ENCODE measurements at places on chromosomes 7 and 10.

- DNase-seq, result no peak
Observed at GRCh38 chr10:78451592-78451991, 417.9 kb downstream of the RPS24 start.

DNA sequence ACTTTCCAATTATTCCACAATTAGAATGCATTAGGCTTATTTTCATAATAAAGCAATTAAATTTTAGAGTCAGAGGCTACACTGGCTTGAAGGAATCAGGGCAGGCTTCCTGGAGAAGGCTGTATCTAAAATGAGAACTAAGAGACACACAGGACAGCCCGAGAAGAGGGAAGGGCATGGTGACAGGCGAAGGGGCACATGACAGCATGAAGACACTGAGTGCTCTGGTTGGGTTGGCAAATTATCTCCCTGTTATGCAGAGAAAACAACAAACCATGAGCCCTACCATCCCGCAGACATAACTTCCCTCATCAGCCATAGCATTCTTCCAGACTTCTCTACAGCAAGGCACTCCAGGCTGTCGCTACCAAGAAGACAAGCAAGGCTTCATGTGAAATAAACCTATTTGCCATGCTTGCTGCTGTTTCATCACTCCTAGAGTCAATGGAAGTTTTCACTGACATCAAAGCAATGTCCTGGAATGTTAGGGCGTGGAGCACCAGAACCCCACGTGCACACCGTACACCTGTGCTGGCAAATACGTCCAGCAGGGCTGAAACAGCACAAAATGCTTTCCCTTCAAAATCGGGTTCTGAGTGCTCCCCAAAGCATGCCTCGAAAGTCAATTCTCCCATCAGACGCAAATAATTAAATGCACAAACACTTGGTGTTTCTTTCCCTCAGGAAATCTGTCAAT, 21.3 kb downstream of the VOPP1 start:
- DNase-seq, result no peak

GRCh38 chr7:35878351-35878750, 77.5 kb downstream of the SEPTIN7 start:
- peak; percentile 10 for DNase-seq

DNA sequence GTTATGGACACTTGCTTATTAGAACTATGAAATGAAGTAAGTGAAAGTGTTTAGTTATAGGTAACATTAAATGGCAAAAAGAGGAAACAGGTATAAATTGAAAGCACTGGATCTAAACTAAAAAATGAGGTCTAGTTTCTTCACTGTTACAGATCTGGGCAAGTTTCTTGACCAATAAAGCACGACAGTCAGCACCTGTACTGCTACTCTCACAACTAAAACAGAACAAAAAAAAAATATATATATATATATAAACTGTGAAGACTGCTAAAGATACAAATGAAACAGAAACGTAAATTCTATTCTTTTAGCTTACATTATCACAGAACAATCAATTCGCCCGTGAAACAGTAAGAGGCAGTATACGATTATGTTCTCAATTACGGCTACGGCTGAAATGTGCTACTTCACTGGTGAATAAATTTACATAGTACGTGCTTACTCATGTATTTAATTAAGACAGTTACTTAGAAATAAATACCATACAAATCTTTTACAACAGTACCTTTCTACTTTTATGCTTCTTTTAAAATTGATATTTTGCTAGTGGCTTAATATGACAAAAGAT, 4.2 kb downstream of the AHR start:
- no peak for DNase-seq

DNA sequence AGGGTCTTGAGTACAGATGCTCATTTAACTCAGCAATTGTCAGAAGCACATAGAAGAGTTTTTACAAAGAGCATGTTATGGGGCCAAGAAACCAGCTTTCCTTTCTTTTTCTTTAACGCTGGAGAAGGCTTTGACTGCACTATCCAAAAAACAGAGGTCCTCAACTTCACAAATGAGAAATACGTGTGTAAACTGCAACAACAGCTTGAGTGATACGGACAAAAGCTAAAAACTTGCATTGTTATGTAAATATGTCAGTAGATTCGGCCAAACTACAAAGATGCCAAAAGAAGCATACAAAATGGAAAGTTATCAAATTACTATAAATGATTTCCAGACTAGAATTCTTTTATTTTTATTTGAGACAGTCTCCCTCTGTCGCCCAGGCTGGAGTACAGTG, 62.4 kb upstream of the C10orf90 start:
- no peak for DNase-seq

- peak; percentile 87 for DNase-seq
Observed at GRCh38 chr7:130927062-130927461, 193.1 kb upstream of the KLF14 start.

DNA sequence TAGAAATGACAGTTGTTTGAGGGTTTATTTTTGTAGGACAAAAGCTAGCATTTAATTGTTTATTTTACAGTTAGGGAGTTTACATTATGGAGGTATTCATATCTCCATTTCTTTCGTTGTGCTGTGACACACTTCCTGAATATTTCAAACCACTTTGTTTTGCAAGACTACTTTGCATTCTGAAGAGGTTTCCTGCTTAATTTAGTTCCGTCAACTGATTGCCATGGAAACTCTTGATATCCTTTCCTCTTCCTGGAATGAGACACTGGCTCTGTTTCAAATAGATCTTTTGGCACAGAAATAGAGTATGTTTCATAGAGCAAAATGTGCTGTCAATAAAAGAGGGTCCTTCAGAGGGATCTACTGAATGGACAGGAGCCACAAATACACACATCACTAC, 159.5 kb upstream of the AGR3 start:
- DNase-seq, result no peak

GRCh38 chr7:2015251-2015871, 217.4 kb downstream of the MAD1L1 start:
- DNase-seq, result no peak

DNA sequence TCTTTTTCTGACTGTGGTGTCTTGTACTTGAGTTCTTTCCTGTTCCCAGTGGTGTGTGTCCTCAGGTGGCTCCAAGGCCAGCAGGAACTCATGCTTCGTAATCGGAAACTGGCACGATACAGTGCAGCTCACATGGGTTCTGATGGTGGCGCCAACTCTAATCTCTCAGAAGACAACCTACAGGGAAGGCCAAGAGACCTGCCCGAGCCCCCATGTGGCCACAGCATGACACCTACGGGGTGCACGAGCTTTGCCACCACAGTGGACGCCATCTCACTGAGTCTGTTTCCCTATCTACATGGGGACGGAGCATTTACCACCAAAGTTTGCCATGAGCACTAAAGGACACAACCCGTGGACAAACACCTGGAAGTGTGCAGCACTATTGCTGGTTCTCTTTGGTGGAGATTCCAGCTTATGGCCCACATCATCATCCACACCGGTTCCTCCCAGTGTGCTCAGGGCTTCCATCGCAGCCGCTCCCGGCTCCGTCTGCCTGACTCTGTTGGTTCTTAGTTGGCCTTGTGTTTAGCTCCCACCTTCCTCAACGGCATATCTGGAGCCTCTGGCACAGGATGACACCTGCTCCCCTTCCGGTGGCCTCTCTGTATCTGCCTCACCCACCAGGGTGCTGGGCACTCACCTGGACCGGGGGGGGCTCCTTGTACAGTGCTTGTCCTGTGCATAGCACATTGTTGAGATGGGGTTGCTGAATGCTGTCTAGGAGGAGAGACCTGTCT, 586.6 kb upstream of the MKI67 start:
- DNase-seq, result no peak

DNA sequence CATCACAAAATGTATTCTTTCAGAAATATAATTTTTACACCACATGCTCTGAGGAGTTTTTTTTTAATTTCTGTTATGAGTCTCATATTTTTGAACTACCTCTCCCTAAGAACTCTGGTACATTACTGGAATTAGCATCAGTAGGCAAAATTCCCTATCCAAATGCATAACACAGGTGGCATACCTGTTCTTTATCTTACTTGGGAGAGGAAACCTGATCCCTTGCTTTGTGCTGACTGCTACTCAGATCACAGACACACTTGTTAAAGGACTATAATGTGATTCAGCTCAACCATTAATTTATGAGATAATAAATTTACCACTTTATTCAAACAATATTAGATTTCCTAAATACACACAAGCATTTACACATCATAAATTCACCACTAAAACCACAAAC, 617.2 kb downstream of the GRM8 start:
- no peak for DNase-seq

DNA sequence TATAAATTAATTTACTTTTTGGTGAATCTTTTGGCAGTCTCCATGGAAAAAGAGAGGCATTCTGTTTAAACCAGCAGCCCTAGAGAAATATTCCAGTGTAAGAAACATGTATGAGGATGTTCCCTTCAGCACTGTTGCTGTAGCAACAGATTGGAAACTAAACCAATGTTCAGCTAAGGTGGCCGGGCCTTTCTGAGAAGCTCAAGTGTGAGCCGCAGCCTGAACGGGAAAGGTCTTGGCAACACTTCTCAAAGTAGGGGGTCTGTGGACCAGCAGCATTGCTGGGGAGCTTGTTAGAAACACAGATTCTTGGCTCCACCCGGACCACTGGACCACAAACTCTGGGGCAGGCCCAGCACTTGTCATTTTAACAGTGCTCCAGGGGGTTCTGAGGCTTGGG, 36.2 kb downstream of the RAMP3 start:
- DNase-seq, result no peak

GRCh38 chr7:12152196-12152918, 58.7 kb upstream of the TMEM106B start:
- DNase-seq, result no peak

DNA sequence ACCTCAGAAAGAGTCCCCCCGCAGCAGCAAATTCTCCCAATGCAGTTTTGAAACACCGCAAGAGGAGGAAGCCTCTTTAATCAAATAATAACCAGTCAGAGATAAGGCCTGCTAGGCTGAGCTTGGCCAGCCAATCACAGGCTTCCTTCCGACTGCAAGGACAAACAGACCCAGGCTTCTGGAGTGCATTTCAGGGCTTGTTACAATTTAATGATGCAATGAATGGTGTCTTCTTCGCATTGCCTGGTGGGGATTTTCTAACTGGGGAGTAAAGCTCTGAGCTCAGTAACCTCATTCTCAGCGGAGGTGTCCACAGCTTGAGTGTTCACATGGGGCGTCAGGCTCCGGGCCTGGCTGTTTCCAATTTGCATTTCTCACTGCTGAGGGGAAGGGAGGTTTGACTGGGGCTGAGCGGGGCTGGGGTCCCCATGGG, 31.8 kb upstream of the GPAM start:
- DNase-seq, result no peak

- no peak for DNase-seq
Observed at GRCh38 chr10:104253606-104254410, 884 bp upstream of the GSTO1 start.

- DNase-seq, result no peak
Observed at GRCh38 chr7:15593382-15593781, 31.6 kb upstream of the AGMO start.

- peak; percentile 82 for DNase-seq
Observed at GRCh38 chr10:69124563-69125268, 738 bp downstream of the VPS26A start.

DNA sequence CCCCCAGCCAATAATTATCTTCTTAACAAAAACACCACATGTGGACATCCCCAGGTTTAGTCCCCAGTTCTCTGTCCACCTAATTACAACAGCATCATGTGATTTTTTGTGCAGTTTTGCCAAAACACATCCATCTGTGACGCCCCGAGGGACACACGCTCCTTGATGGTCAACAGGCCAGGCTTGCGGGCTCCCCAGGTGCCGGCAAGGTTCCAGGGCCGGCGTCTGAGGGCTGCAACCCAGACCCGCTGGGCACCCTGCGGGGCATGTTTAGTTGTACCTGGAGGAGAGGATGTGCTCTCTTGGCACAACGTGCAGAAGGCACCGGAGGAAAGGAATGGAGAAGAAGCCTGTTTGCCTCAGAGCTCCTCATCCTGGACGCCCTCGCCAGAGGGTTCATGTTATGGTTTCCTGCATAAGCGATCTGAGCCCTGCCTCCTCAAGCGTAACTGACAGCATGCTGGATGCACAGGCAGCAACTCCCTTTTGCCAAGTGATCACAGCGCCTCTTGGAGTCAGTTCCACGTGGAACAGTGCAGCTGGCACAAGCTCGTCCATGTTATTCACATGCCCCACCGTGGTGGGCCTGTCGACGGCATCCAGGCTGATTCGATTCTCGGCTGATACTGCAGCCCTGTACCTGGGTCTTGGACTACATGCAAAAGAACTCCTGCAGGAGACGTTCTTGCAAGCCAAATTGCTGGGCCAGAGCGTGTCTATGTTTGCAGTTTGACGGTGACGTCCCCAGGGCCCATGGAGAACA, 41.6 kb downstream of the JAKMIP3 start:
- no peak for DNase-seq

DNA sequence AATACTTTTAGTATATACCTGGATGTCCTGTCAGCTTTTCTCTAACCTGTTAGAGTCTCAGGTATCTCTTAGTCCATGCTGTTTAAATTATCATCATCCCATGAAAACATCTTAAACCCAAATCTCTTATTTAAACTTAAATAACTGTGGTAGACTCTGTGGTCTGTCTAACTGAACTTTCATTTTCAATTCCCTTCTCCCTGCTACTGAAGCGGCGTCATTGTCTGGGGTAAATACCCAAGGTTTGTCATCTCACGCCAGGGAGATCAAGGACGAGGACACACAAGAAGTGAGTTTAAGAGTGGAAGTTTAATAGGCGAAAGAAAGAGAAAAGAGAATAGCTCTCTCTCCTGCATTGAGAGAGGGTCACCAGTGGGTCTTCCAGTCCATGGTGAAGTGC, 804.4 kb upstream of the CELF2 start:
- DNase-seq, result no peak

DNA sequence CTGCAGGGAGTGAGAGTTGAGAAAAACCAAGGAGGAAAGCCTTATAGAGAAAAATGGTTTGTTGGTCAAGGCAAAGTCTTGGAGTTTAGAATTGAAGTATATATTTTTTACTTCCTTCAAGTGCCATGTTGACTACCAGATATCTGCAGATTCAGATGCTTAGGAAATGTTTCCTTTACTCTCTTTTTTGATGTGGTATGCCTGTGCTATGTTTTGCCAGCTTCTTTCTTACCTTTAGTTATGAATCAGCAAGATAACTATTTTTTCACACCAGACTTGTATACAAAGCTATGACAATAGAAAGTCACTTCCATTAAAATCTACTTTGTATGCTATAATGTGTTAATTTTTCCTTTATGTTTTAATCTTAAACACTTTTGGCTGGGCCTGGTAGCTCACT, 3.6 kb downstream of the R3HCC1L start:
- DNase-seq, result no peak

DNA sequence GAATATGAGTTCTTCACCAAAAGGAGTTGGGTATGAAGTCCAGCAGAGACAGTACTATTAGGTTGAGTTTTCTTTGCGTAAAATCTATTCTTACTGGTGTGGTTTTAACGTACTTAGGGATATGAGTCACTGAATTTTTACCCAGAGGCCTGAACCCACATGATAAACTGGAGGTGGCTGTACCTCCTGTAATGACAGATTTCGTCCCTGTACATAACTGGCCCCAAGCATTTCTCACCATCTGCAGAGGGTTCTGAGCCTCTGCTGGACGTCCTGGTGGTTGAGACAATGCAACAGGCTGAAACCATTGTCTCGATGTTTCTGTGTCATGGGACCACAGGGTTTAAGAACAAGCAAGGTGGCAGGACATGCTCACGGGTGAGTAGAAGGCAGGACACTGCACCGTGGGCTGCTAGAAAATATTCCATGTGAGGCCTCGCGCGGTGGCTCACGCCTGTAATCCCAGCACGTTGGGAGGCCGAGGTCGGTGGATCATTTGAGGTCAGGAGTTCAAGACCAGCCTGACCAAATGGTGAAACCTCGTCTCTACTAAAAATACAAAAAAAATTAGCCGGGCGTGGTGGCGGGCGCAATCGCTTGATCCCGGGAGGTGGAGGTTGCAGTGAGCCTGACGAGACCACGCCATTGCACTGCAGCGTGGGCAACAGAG, 233.9 kb downstream of the DNAJB6 start:
- no peak for DNase-seq
